Left renal pelvis (tissue), 4 donors: ENCODE measurements at places on chromosomes 13 and 19. TPM values are rescaled to one million over a fixed set of nuclear protein-coding genes. Genes with fewer than 3 reads are reported as not detected.

ZNF100 gene
- 17.4 TPM for polyA plus RNA-seq

LILRB1 gene
- 1.5 TPM for polyA plus RNA-seq

CACNG7 gene
- 0.76 TPM for polyA plus RNA-seq

CAMSAP3 gene
- 27.7 TPM for polyA plus RNA-seq

CEACAM16 gene
- polyA plus RNA-seq, result not detected

METTL21C gene
- 0.85 TPM for polyA plus RNA-seq

CRLF1 gene
- polyA plus RNA-seq, result 4.7 TPM

MEIOSIN gene
- not detected for polyA plus RNA-seq

ZSCAN4 gene
- 0.09 TPM for polyA plus RNA-seq

NKPD1 gene
- 0.06 TPM for polyA plus RNA-seq

PSG7 gene
- not detected for polyA plus RNA-seq

ATP4A gene
- polyA plus RNA-seq, result not detected

AP3D1 gene
- polyA plus RNA-seq, result 88.4 TPM
